ENCODE measurements at places on chromosomes 4 and X.

DNA sequence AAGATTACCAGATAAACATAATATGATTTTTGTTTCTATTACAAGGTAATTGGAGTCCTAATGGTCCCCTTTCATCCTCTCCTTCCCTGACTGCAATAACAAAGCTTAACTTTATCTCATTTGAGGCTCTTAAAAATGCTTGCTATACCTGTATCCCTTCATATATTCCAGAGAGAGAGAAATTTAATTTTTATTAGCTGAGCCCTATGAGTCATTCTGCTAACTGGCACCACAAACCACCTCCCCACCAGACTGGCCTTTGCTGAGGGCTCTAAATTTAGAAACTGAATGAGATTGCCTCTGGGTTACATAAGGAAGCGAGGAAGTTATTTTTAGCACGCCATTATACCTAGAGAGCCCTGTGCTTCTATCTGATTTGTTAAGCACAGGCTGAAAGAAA lies 27.4 kb downstream of the CBLL2 start:
- peak; percentile 77 for DNase-seq

DNA sequence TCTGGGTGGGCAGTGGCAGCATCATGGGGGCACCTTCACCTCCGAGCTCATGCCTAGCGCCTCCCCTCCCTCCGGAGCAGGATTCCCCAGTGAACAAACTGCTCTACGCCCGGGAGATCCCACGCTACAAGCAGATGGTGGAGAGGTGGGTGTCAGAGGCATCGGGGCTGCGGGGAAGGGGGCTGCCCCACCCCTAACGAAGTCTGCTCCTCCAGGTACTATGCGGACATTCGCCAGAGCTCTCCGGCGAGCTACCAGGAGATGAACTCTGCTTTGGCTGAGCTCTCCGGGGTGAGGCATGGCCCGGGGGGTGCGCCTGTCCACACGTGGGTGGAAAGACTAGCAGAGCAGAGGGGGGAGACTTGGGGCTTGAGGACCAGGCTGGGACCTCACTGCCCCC lies 2.7 kb upstream of the SRPK3 start:
- no peak for DNase-seq

DNA sequence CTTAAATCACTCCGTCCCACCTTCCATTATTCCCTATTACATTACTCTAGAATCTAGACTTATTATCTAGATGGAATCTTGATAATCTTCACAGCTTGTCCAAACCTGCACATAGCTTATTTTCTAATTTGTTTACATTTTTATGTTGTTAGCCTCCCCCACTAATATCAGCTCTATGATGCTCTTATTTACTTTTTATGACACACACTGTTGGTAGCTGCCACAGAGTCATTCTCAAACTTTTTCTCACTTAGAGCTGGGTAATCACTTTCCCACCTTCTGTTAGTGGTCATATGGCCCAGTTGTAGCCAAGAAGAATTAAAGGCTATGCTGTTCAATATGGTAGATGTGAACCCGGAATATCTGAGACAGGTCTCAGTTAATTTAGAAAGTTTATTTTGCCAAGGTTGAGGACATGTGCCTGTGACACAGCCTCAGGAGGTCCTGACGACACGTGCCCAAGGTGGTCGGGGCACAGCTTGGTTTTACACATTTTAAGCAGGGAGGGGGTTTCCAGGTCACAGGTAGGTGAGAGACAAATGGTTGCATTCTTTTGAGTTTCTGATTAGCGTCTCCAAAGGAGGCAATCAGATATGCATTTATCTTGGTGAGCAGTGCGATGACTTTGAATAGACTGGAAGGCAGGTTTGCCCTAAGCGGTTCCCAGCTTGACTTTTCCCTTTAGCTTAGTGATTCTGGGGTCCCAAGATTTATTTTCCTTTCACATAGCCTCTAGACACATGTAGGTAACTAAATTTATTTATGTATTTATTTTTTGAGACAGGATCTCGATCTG lies 7.0 kb upstream of the ADGRA3 start:
- DNase-seq = no peak

DNA sequence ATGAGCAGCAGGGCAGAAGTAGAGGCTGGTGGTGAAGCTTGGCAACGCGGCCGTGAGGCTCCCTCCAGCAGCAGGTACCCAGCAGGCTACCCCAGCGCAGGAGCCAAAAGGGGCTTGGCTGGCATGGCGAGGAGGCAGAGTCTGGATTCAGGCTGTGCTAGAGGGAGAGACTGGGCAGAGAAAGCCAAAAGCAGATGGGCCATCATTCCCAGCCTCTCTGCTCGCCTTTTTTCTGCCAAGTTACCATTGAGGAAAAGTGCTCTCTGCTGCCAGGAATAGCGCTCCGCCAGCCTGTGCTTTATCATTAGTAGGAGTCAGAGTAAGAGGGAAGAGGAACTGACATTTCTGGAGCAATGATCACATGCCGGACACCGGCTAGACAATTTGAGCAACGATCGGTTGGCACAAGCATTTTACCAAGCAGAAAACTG lies 28.7 kb upstream of the MAP3K15 start:
- peak; percentile 29 for DNase-seq

- no peak for DNase-seq
Measured at GRCh38 chr4:74450298-74450683, 5.4 kb downstream of the AREG start.

DNA sequence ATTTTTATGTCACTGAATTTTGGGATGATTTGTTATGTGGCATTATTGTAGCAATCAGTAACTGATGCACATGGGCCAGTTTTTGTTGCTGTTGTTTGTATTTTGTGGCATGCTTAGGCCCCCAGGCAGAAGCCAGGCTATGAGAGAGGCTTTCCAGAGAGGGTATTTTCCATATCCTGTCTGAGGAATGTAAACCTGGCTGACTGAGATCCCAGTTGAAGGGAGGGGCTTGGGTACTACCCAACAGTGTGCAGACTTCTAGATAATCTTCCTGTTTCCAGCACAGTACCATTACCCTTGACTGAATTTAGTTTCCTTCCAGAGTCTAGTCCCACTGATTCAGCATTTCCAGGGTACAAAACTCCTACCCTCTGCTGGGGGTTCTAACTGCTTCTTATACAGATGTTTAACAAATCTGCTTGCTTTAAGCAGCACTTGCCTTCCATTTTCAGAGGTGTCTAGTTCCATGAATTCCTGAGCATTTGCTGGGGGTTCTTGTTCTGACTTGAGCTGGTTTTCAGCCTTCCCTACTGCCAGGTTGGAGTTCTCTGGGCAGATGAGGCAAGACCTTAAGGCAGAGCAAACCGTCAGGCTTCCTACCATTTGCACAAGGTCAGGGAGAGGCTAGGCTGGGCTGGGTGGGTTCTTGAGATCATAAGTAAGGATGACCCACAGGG lies 104.7 kb upstream of the EGFL6 start:
- DNase-seq = no peak

GRCh38 chrX:103258275-103258674 lies 3.3 kb upstream of the TCEAL8 start:
- DNase-seq = no peak

GRCh38 chrX:129622757-129623301 lies 31.9 kb downstream of the APLN start:
- peak; percentile 21 for DNase-seq

GRCh38 chr4:42488114-42488513 lies 90.8 kb downstream of the SHISA3 start:
- no peak for DNase-seq

DNA sequence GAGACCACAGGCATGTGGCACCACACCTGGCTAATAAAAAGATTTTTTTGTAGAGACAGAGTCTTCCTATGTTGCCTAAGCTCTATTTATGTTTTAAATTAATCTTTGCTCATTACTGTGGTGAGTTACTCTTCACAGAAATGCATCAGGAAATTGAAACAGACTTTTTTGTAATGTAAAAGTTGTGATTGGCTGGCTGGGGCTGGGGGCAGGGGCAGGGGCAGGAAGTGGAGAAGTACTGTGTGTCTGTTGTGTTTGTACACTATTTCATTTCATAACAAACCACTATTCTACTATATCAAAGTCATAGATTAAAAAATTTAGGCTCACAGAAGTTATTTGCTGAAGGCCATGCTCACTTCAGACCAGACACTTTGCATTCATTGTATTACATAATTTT lies 19.1 kb upstream of the ABRAXAS1 start:
- no peak for DNase-seq

- DNase-seq = no peak
Measured at GRCh38 chrX:17682259-17682658, 55.0 kb upstream of the SCML1 start.

DNA sequence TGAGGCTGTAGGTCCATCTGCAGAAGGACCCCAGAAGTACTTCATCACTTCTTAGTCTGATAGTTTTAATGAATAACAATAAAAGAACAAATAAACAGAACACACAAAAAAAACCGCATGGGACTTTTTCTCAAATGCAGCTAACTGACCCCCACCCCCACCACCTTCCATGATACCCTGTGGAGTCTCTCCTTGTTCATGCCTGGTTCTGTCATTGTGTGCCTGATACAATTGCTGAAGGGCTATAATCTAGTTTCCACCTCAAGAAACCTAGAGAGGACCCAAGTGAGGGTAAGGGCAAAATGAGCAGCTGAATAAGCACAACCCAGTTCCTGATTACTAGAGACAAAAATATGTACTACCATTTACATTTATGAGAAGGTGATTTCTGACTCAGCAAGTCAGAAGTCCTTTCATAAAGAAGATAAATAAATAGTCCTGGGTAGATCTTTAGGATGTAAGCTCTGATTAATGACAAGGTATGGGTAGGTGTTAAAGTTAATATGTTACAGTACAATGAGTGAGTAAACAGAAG lies 155.1 kb downstream of the TMA16 start:
- DNase-seq = no peak

GRCh38 chr4:73311428-73311827 lies 52.8 kb upstream of the ANKRD17 start:
- peak; percentile 28 for DNase-seq

DNA sequence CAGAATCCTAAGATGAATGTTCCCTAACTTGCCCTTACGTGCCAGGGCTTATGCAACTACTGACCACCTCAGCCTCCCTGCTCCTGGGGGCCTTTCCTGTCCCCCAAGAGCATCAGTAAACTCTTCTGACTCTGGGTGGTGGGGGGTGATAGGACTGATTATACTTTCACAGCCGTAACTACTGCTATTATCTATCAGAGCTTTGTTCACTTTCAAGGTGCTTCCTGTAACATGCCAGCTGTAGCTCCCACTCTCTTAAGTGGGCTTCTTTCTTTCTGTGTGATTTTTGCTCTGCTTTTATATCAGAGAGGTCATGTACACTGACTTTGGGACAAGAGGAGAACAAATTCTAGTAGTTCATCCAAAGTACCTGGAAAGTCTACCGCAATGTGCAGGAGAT lies 25.3 kb downstream of the SPINK2 start:
- DNase-seq = no peak

DNA sequence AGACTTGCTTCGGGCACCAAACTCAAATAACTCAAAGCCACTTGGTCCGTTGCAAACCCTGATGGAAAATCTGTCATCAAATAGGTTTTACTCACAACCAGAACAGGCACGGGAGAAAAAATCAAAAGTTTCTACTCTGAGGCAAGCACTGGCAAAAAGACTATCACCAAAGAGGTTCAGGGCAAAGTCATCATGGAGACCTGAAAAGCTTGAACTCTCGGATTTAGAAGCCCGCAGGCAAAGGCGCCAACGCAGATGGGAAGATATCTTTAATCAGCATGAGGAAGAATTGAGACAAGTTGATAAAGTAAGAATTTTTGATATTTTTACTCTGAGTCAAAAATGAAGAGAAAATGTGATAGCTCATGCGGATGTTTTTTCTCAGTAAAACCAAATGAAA lies 87.2 kb downstream of the NRK start:
- no peak for DNase-seq

GRCh38 chrX:116170511-116170910 lies at the start of gene AGTR2:
TSS of gene AGTR2 (plus strand) at chrX:116170744. CDS start at chrX:116172281, 1,537 bp downstream.
- no peak for DNase-seq

DNA sequence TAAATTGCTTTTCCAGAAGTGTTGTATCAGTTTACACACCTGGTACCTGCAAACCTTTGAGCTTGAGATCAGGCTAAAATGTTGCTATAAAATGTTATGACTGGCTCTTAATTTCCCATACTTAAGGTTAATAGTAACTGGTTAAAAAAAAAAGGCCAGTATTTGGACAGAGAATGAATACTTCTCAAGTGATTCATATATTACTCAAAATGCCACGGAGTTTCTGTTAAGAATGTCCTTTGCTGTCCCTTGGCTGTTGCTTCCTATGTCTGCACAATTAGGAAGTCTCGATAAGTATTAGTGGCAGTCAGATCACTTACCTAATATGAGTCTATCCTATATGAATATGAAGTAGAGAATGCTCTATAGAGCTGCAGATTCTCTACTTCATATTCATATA lies 232.2 kb upstream of the IGFBP7 start:
- DNase-seq = no peak

- DNase-seq = peak; percentile 53
Measured at GRCh38 chr4:1519787-1520661, 113.8 kb upstream of the NKX1-1 start.

- DNase-seq = no peak
Measured at GRCh38 chr4:23083391-23083790, 390.7 kb downstream of the GBA3 start.

DNA sequence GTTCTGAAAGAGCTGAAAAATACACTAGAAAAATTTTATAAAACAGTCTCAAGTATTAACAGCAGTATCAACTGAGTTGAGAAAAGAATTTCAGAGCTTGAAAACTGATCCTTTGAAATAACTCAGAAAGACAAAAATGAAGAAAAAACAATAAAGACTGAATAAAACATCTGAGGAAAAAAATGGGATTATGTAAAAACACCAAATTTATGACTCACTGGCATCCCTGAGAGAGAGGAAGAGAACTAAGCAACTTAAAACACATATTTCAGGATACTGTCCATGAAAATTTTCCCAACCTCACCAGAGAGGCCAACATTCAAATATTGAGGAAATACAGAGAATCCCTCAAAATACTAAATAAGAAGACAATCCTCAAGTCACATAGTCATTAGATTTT lies 22.9 kb downstream of the PABPC4L start:
- DNase-seq = no peak

GRCh38 chrX:110755611-110756010 lies 40.0 kb downstream of the CHRDL1 start:
- DNase-seq = no peak

- no peak for DNase-seq
Measured at GRCh38 chr4:104749062-104749461, 254.4 kb upstream of the CXXC4 start.

DNA sequence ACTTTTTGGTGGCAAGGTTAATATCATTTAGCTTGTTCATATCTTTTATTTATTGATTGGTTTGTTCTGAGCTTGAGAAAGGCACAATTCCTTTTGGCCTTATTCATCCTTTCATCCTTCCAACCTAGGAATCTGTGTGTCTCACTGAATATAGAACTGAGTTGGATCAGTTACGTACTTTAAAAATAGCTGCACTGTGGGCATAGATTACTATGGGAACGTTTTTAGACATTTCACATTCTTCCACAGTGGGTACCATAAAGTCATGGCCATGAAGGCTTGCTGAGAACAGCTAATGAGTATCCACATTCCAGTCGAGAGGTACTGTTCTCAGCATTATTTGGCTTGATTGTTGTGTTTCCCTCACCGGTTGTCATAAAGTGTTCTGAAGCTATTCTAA lies 217.0 kb upstream of the DKK2 start:
- DNase-seq = no peak

GRCh38 chr4:22595684-22596083 lies 79.8 kb upstream of the ADGRA3 start:
- no peak for DNase-seq
